ENCODE measurements at places on chromosomes 11 and 22.

- DNase-seq: no peak
Observed at GRCh38 chr11:75568616-75569219, 6.7 kb downstream of the SERPINH1 start.

- DNase-seq: no peak
Observed at GRCh38 chr22:30217698-30218560, 28.6 kb downstream of the LIF start.

DNA sequence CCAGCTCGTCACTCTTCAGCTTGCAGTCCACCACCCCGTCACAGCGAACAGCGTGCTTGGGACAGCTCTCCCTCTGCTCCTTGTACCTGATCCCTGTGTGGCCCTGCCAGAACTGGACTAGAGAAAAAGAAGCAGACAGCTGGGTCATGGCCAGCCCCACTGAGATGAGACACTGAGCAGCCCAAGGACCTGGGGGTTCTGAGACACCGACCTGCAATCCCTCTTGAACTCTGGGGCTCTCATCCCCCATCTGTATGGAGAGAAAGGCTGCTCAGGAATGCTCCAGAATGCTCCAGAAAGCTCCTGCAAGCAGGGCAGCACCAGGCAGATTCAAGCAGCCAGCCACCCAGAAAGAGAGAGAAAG lies 14.8 kb downstream of the TMPRSS13 start:
- peak; percentile 35 for DNase-seq

GRCh38 chr11:10257478-10257877 lies 36.5 kb downstream of the SBF2 start:
- no peak for DNase-seq

- no peak for DNase-seq
Observed at GRCh38 chr22:30265131-30265720, 1.4 kb downstream of the OSM start.

- DNase-seq: no peak
Observed at GRCh38 chr11:9251311-9251710, 13.8 kb downstream of the DENND5A start.

GRCh38 chr11:104033134-104033533 lies 3.3 kb upstream of the DDI1 start:
- peak; percentile 61 for DNase-seq

DNA sequence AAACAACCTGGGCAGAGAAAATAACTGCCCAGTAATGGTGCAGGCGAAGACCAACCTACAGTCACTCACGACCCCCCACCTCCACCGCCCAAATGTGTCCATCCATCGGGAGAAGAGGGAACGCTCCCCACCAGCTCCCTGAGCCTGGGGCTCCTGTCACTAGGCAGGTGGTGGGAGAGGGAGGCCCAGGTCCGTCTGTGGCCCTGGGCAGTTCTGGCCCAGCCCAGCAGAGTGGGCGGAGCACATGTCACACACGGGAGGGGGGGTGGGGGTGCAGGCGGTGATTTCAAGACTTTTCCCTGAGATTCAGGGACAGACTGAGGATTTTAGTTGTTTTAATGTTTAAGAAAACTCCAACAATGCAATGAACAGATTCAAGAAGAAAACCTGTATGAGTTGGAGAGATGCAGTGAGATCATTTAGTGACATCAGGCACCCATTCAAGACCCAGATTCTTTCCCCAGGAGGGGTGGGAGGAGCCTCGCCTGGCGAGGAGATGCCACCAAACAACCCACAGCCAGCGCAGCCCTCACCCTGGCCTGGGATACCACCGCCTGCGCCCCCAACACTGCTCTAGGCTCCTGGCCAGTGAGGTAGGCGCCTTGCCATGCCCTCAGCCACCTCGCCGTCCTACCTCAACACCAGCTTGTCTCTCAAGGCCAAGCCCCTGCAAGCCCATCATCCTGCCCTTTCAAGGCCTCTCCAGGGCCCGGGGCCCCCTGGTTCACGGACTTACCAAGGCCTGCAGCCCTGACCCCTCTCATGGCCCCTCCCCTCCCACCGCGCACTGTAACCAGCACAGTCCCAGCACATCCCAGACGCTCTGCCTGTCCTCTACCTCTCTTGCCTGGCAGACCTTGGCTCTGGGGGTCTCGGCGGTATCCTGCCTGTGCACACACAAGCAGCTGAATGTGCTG lies 36.8 kb downstream of the TBX1 start:
- DNase-seq: no peak

- no peak for DNase-seq
Observed at GRCh38 chr11:46072172-46072964, 48.9 kb downstream of the PHF21A start.

DNA sequence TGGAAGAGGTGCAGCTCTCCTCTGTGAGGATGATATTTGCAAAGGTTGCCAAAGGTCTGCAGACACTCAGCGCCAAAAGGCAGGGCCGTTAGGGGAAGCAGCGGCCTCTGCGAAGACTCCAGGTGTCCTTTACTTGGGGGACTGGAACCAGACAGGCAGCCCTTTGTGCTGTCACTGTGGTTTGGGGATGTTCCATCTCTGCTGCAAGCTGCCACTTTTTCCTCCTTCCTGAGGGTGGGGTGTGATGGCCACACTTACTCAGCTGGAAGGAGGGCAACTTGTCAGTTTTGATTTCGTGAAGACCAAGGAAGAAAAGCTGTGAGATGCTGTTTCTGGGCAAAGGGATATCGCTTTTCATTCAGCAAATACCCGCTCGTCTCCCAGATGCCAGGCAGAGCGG lies 96.5 kb upstream of the PRR5 start:
- no peak for DNase-seq

GRCh38 chr11:57662893-57663292 lies 5.0 kb upstream of the ZDHHC5 start:
- DNase-seq: no peak

DNA sequence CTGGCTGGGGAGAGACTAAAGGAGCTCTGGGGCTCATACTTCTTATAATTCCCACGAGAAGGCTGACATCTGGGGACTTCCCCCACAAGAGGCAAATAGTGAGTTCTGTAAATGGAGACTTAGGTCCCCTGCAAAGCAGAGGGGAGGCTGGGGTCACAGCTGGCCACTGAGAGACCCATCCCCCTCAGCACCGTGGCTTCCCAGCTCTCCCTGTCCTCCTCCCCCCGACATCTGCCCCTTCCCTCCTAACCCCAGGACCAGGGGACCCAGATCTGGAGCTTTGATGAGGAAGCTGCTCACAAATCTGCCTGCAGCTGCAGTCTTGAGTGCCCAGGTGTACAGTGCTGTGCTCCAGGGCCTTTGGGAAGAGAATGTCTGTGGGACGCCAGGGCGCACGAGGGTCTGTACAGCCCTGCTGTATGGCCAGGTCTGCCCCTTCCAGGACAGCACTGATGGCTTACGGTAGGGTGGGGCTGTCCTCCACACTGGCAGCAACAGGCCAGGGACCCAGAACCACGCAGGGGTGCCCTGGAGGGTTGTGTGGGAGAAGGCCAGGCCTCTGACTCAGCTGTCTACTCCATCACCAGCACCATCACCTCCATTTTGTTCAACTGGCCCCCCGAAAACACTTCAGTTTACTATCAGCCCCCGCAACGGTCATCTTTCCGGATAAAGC lies 1.1 kb downstream of the RGL4 start:
- no peak for DNase-seq

GRCh38 chr11:129723146-129723760 lies 92.4 kb upstream of the TMEM45B start:
- peak; percentile 44 for DNase-seq

DNA sequence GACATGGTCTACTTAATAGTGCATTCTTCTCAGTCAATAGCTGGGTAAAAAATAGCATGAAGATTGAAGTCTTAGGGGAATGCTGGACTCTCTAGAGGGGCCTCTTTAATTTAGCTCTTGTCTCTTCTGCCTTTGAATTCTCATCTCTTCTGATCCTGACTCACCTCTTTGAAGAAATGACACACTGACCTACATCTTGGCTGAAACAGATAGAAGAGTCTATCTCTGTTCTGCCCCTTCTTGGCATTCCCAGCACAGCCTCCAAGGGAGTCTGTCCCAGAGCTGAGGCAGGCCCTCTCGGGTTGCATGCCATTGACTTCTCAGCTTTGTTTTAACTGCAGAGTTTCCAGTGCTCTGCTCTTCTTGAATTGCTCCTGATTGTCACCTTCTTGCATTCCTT lies 55.7 kb downstream of the PTPRJ start:
- DNase-seq: no peak

DNA sequence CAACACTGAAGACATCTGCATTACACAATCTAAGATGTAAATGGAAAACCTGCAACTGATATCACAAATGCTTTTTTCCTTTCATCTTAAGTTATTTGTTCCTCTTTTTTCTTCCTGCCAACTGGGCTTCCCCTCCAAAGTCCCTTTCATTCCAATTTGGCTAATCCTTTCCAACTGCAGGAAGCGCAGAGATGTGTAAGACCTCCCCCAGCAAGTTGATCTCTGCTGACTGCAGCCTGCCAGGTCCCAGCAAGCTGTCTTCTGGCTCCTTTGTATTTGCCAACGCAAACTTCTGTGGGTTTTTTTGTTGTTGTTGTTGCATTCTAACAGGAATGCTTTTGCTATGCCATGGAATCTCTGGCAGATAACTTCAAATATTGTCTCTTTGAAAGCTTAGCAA lies 38.5 kb upstream of the LRRC4C start:
- no peak for DNase-seq

- DNase-seq: peak; percentile 70
Observed at GRCh38 chr22:22431271-22432220, 77.0 kb downstream of the ZNF280B start.

GRCh38 chr22:30190574-30190973 lies 56.0 kb downstream of the LIF start:
- DNase-seq: no peak

DNA sequence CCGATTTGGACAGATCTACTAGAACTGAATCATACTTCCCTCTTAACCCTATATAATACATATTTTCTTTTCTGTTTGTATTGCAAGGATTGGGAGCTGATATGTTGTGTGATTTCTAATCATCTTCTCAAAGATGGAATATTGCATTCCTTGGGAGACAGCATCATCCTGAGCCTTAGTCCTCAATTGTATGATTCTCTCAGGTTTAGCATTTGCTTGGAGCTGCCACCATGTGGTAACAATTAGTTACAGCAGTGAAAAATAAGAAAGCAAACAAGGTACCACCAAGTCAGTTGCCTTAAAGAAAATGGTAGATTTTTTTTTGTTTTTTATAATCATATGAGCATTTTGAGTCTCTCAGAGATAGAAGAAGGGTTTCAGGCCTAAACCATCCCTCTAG lies 11.9 kb downstream of the SNX19 start:
- no peak for DNase-seq

GRCh38 chr11:1235901-1236315 lies 13.0 kb downstream of the MUC5B start:
- DNase-seq: peak; percentile 38

DNA sequence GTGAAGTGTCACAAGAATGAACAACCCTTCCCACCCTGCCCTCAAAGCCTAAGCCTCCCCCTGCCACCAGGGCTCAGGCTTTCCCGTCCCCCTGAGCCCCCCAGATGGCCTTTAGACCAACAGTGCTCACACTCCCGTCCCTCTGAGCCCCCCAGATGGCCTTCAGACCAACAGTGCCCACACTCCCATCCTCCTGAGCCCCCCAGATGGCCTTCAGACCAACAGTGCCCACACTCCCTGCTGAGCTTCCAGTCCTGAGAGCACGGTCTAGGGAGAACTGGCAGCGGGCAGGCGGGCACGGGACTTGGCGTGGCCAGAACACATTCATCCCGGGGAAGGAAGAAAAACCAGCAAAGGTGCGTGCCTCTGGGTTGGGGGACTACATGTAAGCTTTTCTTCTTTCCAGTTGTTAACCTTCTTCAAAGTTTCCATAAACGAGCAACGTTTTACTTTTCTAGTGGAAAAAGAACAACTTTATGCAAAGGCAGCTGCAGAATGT lies 2.5 kb downstream of the MRGPRG start:
- no peak for DNase-seq

DNA sequence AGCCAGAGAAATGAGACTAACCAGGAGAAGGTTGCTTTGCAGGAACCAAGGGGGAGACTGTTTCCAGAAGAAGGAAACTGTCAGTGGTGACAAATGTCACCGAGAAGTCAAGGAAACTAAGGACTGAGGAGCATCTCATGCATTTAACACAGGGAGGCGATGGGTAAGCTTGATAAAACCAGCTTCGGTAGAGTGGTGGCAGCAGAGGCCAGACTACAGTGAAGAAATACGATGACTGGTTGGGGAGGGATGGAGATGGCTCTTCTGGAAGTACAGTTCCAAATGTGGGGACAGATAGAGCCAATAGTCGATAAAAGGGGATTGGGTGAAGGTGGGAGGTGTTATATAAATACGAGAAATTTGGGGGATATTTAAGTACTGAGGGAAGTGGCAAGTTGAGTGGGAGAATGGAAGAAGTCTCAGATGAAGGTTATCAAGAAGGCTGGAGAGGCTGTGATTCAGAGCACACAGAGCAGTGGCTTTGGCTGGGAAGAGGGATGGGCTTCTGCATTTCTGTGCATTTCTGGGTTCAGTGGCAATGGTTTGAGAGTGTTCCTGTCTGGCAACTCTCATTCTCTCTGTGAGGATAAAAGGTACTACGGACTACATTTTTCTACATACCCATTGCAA lies 29.2 kb downstream of the SC5D start:
- no peak for DNase-seq

GRCh38 chr11:90947930-90948329 lies 725.1 kb upstream of the CHORDC1 start:
- DNase-seq: no peak

DNA sequence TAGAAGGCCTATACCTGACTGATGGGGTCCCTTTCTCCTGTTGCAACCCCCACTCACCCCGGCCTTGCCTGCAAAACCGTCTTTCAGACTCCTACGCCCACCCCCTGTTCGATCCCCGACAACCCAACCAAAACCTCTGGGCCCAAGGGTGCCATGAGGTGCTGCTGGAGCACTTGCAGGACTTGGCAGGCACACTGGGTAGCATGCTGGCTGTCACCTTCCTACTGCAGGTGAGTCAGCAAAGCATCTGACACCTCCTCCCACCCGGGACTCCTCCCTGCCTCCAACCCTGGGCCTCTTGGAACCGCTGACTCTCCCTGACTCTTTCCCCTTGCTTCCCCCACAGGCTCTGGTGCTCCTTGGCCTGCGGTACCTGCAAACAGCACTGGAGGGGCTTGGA lies 1.2 kb downstream of the ROM1 start:
- DNase-seq: no peak

GRCh38 chr11:124950601-124951330 lies 3.2 kb upstream of the CCDC15 start:
- no peak for DNase-seq

DNA sequence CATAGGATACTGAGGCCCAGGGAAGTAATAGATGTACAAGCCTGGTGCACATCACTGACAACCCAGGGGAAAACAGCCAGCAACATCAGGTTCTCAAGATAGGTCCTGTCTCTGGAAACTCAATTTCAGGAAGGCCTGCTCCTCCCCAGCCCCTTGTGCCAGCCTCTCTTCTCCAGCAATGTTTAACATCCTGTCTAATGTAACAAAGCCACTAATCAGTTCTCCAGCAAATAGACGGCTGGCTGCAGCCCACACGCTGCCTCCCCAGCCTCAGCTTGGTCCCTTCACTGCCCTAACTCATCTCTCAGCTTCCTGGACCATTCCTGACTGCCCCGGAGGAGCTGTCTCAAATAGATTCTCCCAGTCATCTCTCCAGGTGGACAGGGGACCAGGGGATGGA lies 37.8 kb downstream of the RPL27A start:
- no peak for DNase-seq

- DNase-seq: no peak
Observed at GRCh38 chr22:32073823-32074380, 30.8 kb downstream of the SLC5A1 start.

- DNase-seq: no peak
Observed at GRCh38 chr22:22386602-22387385, 121.7 kb downstream of the ZNF280B start.

- DNase-seq: no peak
Observed at GRCh38 chr11:71388637-71389235, 59.5 kb downstream of the DHCR7 start.
